ENCODE measurements at places on chromosomes 11 and 22. TPM values are rescaled to one million over a fixed set of nuclear protein-coding genes. Genes with fewer than 3 reads are reported as not detected.

- DNase-seq = no peak
Observed at GRCh38 chr11:76186776-76187279, 19.5 kb downstream of the WNT11 start.

- DNase-seq = no peak
Observed at GRCh38 chr11:116386118-116386699, 386.6 kb downstream of the BUD13 start.

GRCh38 chr11:96506953-96507354 lies 117.1 kb downstream of the JRKL start:
- DNase-seq = no peak

DNA sequence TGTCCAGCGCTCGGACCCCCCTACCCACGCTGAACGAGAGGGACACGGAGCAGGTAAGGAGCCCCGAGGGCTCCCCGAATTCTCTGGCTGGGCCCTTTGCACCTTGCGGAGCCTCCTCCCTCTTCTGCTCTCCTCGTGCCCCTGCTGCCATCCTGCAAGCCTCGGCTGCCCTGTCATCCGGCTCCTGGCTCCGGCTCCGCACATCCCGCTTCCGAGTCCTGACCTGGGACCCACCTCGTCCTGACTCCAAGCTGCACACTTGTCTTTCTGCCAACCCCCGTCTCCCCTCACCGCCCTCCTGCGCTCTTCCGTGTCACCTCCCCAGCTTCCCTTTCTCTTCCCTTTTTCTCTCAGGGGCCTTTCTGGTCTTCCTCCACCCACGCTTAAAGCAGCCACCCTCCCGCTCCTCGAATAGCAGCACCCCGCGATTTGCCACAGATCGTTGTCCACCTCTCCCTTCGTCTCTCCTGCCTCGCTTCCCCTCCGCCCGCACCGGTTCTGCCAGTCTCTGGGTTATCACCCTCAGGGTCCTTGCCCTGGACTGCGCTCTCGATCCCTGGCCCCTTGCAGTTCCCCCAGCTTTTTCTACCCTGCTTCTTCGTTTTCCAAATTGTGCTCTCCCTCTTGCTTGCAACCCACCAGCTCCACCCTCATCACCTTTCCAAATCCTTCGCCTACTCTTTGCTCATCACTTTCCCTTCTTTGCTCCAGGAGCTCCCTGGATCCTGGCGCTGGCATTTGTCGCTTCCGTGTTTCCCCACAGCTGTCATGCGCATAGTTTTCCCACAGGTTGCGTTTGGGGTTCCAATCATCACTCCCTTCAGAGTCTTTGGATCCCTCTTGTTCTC lies 822 bp downstream of the MARK2 start:
- DNase-seq = no peak

- no peak for DNase-seq
Observed at GRCh38 chr11:110079726-110080125, 13.5 kb upstream of the ZC3H12C start.

- no peak for DNase-seq
Observed at GRCh38 chr11:58060535-58060934, 29.8 kb downstream of the OR6Q1 start.

Gene P2RY2
- polyA plus RNA-seq = 2.3 TPM

Gene EXPH5
- polyA plus RNA-seq = 6.5 TPM

Gene RBMXL2
- polyA plus RNA-seq = not detected
